Stimulated activated CD4-positive, alpha-beta T cell treated with anti-CD3 and anti-CD28 coated beads, Interleukin-2, amount 100 ng/mL, for 24 hours (primary cell): ENCODE measurements at places on chromosomes 7 and 10.

- DNase-seq = no peak
Measured at GRCh38 chr7:142796001-142796500, 25.3 kb downstream of the PRSS2 start.

- no peak for DNase-seq
Measured at GRCh38 chr10:82796510-82796909, 921.5 kb downstream of the NRG3 start.

DNA sequence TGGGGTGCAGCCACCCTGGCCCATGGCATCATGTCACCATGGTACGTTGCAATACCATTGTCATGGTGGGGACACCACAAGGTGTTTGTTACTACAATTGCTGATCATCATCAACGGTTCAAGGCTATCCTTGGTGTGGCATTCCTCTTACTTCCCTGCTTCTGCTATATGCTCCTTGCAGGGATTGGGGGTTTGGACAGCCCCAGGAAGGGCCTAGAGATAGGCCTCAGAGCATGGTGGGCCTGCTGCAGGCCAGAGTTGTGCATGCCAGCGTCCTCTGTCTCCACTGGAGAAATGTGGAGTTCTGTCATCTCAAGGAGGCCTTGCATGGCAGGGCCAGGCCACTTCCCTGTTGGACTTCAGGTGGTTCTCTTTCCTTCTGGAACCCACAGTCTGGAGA, 234.6 kb upstream of the MKI67 start:
- DNase-seq = no peak

- DNase-seq = no peak
Measured at GRCh38 chr10:93947524-93947923, 46.2 kb upstream of the PLCE1 start.

DNA sequence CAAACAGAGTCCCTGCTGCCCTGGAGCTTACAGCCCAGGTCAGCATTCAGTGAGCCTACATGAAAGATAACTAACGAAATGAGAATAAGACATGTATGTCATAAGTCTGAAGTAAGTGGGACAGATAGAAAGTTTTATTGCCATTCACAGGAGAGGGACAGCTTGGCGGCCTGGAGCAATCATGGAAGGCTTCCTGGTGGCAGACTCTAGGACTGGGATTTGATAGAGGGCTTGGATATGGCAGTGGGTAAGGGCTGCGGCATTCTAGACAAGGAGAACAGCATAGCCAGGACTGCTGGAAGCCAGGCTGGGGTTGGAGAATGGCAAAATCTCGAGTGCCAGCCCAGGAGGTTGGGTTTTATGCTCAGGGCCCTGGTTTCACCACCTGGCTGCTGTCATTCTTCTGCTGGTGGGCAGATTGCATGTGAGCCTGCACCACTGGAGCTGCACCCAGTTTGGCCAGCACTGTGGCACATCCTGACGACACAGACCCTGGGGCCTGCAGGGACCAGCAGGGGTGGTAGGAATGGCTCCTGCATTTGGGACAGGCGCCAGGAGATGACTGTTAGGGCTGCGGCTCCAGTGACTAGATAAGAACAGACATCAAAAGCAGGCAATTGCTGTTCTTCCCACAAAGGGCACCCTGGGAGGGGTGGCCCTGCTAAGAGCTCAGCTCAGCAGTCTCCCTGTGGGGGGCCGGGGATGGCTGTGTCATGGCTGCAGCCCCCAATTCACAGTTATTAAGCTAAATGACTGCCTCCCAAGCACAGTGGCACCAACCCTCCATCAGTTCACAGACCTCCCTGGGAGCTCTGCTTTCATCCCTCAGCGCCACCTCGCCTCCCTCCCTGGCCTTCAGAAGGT, 161.1 kb downstream of the RPS24 start:
- no peak for DNase-seq

DNA sequence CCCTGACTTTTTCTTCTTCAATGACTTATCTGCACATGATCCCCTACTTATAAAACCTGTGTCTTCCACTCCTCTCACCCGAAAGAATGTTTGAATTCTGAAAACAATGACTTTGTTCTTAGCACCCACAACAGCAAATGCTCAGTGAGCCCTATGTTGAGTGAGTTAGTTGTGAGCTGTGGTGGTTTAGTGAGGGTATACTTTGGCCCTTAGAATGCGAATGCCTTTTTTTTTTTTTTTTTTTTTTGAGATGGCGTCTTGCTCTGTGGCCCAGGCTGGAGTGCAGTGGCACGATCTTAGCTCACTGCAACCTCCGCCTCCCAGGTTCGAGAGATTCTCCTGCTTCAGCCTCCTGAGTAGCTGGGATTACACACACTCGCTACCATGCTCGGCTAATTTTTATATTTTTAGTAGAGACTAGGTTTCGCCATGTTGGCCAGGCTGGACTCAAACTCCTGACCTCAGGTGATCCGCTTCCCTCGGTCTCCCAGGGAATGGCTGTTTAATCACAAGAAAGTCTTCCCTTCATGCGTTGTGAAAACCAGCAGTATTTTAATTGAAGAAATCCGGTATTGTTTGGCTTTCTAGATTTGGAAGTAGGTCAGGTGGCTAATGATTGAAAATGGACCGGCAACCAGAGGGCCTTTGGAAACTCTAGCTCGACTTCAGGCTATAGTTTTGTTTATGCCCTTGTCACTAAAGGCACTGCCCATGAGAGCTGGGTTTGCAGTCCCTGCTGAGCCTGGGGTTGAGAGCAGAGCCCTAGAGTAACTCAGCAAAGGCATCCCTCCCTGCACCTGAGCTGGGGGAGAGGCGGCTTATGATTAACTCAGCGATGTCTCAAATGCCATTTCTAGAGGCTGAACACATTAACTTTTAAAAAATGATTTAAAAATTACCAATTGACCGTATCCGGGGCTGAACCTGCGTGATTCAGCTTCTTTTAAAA, 41.3 kb downstream of the CUX1 start:
- DNase-seq = no peak

DNA sequence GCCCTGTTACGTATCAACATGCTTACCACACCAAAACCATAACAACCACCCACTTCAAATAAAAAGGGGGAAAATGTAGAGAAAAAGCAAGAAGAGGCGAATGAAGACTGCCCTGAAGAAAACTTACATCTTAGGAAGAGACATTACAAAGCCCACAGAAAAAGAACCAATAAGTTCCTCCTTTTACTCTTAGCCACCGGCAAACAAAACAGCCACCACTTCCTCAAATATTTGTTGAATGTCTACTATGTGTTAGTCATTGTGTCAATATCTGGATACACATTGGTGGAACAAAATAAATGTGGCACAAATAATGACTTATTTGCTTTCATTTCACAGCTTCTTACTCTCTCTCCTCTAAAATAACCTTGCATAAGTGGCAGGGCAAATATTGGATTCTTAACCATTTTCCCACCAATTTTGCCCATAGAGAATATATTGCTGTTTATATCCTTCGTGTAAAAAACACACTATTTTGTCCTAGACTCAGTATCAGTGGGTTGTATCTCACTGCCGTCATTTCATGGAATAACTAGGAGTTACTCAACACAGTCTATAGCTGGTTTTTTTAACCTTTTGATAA, 106.8 kb downstream of the ANK3 start:
- no peak for DNase-seq

DNA sequence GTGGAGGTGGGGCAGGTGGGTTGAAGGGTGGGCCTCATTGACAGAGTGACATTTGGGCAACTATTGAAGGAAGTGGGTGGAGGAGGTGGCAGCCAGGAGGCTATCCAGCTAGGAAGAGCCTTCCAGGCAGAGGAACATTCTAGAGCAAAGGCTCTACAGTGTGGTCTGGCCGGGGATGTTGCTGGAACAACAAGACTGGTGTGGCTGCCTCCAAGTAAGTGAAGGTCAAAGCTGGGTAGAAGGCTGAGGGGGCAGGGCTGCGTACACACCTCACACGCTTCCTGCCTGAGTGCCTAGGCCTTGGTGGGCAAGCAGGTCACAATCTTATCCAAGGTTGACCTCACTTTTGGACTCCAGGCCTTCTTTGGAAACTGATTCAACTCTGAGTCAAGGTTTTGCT, 6.6 kb downstream of the CPA1 start:
- no peak for DNase-seq

DNA sequence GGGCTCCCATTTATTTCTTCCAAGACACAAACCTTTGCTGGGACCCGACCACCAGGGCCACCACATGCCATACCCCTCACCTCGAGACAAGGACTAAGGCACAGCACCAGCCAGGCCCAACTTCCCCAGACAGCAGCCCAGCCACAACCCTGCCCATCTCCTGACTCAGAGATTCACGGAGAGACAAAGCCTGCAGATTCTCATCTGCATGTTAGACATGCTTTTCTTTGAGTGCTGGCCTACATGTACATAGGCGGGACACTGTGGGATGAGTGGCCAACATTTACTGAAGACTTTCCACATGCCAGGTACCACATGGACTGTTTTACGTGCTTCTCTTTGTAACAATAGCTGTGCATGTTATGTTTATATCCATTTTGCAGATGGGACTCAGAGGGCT, 221.3 kb upstream of the ZMIZ1 start:
- no peak for DNase-seq

DNA sequence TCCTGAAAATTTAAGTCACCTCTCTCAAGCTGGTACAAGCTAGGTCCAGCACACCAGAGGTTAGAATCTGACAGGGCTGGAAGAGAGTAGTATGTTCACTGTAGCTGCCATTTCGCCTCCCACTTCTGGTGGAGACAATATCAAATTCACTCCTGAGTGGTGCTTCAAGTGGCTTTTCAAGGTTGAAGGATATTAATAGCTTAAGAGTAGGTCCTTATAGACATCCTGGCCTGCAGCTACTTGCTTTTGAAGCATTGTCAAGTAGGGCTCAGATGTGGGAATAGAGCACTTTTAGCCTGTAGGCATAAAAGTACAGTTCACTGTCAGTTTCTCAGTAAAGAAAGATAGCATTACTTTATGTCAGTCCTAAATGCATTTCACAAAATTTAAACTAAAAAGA, 270.5 kb upstream of the PLPP4 start:
- no peak for DNase-seq

GRCh38 chr7:25675789-25676474, 447.6 kb upstream of the NPVF start:
- DNase-seq = no peak

- DNase-seq = no peak
Measured at GRCh38 chr7:149284343-149284742, 22.3 kb downstream of the ZNF783 start.

DNA sequence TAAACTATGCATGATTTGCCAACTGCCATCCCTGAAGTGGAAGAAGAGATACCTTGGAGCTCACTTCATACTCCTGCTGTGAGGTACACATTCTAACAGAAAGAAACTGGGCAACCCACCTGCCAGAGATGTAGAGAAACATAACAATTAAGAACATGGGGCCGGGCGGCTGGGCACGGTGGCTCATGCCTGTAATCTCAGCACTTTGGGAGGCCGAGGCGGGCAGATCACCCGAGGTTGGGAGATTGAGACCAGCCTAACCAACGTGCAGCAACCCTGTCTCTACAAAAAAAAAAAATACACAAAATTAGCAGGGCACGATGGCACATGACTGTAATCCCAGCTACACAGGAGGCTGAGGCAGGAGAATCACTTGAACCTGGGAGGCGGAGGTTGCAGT, 402.6 kb upstream of the ANKRD30A start:
- DNase-seq = no peak

- DNase-seq = no peak
Measured at GRCh38 chr10:71978476-71978875, 14.3 kb downstream of the CHST3 start.

DNA sequence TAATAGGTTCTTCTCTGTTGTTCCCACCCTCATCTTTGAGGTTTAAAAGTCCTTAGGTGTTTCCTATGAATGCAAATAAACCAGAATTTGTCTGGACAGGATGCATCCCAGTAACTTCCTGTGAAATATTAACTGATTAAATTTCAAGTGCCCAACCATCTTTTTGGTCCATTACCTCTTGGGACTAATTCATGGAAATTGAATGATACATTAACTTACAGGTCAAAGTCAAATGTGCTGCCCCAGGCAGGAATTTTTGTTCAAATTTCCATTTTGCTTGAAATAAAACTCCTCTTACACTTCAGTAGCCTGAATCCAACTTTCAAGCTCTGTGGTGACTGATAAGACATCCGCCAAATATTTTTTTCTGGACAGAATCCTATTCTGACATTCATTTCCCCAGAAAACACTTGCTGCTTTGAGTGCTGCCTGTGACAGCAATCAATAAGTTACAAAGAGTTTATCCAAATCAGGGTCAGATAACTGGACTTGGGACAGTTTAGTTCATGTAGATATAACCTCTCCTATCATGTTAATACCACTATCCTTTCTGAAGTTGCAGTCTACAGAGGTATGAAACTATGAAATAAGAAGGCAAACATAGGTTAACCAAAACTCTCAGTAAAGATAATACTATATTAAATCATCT, 383.5 kb downstream of the POM121L12 start:
- no peak for DNase-seq

DNA sequence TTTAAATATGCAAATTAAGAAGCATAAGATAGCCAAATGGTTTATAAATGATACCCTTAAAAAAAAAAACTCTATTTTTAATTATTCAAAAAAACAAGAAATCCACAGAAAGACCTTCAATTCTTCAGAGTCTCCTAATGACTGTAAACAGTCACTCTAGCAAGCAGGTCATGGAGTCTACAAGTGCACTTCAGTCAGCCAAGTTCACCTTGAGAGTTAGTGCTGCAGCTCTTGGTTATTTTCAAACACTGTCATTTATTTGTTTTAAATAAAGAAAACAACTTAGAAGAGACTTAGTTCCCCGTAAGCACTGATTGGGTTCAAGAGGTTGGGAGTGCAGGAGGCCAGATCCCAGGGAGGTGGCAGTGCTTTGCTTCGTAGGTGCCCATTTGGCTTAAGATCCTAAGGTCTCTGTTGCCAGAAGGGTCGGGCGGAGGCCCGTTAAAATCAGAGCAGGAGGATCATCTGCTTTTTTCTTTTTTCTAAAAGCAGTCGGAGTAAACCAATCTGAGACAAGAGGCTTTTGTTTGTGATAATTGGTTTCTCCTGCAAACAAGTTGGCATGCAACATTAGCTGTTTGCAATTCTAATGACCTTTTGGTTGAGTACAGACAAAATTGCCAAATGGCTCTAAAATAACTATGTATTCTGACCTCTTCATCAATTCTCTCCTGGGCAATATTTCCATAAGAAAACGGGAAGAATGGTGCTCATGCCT, 86.4 kb upstream of the ELMO1 start:
- DNase-seq = no peak

GRCh38 chr10:69272624-69273023, 5.7 kb upstream of the HK1 start:
- no peak for DNase-seq

DNA sequence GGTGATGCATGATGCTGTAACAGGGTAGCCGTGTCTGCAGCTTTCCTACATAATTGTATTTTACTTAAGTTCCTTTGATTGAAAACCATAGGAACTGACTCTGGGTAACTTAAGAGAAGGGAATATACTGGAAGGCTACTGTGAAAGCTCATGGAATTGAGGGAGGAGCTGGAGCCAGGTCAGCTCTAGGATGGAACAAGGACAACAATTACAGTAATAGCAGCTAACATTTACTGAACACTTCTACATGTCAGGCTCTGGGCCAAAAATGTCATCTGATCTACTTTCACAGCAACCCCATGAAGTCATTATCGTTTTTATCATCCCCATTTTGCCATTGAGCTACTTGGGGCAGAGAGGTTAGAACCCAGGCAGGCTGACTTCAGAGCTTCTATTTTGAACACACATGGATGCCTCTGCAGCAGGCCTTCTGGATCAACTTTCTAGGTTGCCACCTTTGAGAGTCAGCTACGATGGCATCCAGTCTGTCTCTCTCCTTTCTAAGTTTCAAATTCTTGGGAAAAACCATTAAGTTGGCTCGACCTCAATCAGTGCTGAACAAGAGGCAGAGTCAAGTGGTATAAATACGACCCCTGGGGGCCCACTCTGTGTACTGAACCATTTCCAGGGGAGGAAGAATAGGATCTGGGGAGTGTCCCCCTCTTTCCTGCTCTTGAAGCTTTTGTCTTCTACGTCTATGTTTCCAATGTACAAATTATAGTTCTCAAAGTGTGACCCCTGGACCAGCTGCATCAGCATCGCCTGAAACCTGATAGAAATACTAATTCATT, 272.3 kb upstream of the PLPP4 start:
- DNase-seq = no peak
